ENCODE measurements at places on chromosomes 16 and 17.

DNA sequence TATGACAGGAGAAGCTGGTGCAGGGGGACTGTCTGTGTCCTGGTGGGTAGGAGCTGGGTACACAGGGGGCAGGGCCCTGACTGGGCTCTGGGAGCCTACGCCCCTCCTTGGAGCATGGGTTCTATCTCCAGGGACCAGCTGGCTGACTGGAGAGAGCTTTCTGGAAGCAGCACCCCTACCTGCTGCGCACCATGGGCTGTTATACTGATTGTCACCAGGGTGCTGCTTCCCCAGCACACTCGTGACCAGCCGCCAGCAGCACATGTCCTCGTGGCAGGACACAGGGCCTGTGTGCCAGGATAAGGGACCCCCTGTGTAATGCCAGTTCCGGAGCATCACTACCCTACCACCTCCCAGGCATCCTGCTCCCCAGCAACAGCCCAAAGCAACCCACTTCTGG, 106.0 kb downstream of the AMFR start:
- DNase-seq, result no peak

DNA sequence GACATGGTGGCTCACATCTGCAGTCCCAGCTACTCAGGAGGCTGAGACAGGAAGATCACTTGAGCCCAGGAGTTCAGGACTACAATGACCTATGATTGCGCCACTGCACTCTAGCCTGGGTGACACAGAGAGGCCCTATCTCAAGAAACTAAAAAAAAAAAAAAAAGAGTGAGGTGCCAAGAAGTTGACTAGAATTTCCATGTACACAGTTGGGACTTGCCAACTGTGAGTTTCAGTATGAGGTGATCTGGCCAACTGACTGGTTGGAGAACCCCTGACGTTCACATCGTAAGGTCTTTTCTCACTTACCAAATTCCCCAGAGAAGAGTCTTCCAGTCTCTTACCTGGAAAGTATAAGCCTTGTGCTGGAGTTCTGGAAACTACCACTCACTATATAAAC, 3.1 kb upstream of the MED11 start:
- no peak for DNase-seq

GRCh38 chr17:34146440-34147043, 108.5 kb upstream of the CCL2 start:
- peak; percentile 20 for DNase-seq

GRCh38 chr17:4499431-4500190, 930 bp downstream of the SPNS2 start:
- peak; percentile 30 for DNase-seq

GRCh38 chr17:36941265-36942010, 4.2 kb downstream of the LHX1 start:
- DNase-seq, result no peak

- DNase-seq, result no peak
Observed at GRCh38 chr16:676913-677312, 1.4 kb downstream of the RHBDL1 start.

DNA sequence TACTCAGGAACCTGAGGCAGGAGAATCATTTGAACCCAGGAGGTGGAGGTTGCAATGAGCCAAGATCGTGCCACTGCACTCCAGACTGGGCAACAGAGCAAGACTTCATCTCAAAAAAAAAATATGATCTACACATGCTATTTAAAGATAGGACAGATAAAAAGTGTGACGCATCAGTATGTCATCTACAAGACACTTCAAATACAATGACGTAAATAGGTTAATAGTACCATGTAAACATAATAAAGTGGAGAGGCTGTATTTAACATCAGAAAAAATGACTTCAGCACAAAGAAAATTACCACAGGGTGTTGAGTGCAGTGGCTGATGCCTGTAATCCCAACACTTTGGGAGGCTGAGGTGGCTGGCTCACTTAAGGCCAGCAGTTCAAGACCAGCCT, 20.2 kb downstream of the ZNF778 start:
- no peak for DNase-seq

GRCh38 chr16:65042438-65043365, 79.2 kb downstream of the CDH11 start:
- DNase-seq, result no peak

DNA sequence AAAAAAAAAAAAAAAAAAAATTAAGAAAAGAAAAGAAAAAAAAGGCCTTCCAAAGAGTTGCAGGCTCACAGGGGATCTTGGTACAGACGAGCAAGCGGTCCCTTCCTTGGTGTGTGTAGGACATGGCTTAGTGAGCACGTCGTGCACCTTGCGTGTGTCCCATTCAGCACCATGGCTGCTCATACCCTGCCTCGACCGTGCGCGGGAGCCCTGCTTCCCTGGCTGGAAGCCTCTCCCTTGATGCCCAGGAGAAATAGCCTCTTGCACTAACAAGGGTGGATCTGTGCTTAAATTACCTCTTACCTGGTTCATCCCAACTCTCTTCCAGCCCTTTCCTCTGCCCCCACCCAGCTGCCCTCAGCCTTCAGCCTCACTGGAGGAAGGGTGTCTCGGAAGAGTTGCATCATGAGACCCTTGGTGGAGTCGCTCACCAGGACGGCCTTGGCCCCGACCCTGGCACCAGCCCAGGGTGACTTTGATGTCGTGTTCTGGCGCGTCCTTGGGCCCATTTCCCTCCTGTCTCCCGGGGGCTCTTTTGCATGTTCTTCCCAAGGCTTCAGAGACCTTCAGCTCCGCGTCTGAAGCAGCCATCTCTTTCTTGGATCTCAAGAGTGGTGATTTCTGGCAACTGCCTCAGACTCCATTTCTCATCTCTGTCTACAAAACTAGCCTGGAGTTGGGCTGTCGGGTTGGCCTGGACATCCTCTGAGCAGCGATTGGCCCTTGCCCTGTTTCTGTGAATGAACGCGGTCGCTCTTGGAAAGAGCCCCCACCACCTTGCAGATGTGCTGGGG, 127.2 kb downstream of the CMIP start:
- DNase-seq, result no peak

DNA sequence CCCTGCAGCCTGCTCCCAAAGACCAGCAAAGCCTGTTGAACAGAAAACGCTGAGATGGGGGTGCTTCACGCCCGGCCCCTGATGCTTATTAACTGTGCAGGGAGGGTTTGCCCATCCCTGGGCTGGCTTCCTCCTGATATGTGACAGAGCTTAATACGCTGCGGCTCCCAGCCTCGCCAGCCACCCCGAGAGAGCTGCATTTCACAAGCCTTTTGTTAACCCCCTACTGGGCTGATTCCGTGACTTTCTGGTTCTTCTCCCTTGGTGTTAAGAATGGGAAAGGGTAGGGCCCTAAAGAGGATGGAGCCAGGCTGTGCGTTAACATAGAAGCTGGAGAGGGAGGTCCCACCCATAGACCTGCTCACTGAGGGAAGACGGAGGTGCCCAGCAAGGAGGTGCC, 211.8 kb downstream of the ENGASE start:
- DNase-seq, result no peak

- no peak for DNase-seq
Observed at GRCh38 chr17:80796430-80796861, 195.2 kb upstream of the CHMP6 start.

DNA sequence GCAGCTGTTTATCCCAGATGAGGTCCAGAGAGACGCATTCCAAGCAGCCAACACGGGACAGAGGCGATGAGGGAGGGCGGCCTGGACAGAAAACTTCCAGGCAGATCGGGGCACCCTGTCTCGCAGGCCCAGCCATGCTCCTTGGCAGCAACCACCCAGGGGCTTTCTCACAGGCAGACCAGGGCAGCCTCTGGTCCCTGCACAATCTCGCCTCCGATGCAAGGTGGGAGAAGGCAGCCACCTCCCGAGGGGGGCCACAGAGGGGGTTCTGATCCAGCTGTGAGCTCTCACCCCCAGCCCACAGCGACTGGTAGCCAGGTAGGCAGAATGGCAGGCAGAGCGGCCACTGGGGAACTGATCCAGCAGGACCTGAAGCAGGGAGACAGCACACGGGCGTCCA, 48.7 kb downstream of the LMF1 start:
- no peak for DNase-seq

- DNase-seq, result no peak
Observed at GRCh38 chr16:46862555-46863447, 21.4 kb upstream of the GPT2 start.

- DNase-seq, result no peak
Observed at GRCh38 chr16:10200637-10201586, 18.7 kb upstream of the GRIN2A start.

DNA sequence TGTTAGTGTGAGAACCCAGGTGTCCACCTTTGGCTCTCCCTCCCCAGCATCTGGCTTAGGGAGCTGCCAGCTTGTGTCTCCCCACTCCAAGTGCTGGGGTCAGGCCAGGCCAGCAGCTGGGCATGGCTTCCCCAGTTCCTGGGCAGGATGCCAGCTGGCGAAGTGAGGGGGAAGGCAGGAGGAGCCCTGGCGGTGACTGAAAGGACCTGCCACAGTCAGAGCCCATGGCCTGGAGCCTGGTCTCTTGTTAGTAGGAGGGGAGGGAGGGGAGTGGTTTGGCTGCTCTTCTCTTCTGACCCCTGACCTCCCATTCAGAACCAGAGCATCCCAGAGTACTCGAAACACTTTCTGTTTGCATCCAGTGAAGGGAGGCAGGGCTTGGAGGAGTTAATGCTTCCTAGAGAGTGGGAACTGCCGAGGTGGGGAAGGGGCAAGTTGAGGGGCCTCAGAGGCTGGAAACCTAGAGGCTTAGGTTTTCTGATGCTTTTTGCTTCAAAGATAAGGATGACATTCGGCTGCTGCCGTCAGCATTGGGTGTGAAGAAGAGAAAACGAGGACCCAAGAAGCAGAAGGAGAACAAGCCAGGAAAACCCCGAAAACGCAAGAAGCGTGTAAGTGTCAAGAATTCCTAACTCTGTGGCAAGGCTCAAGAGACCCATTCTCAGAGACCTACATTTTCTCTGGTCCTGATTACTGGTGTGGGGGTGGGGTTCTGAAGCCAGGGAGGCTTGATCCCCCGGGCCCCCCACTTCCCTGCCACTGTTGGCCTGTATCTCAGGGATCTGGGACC, 772 bp downstream of the CHD3 start:
- no peak for DNase-seq

DNA sequence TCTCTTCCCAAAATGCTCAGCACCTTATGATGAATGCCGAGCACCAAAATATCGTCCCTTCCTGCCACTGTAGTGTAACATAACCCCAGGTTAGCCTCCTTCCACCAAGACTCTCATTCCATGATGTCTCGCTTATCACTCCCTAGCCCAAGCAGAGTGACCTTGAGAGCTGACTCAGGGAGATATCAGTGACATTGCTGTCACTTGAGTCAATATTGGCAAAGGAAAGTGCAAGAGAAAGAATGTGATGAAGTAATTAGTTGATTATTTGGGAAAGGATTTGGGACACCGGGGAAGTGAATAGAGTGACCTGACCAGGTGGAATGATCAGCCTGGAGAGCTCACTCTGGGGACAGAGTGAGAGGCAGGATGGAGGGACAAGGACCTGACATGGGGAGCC, 2.6 kb upstream of the ANKFN1 start:
- DNase-seq, result no peak

DNA sequence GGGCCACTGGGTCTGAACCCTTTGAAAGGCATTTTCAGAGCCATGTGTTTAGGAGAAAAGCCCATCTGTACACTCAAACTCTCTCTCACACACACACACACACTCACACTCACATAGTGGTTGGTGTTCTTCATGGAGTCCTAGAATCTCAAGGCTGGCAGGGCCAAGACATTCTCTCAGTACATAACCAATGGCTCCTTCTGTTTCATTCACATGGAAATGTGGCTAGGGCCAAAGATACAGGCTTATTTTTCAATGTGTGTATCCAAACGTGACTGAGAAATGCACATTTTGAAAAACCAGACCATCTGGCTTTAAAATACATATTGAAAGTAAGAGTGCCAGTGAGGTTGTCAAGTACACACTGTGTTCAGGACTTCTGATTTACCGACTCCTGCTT, 59.0 kb upstream of the SALL1 start:
- no peak for DNase-seq

DNA sequence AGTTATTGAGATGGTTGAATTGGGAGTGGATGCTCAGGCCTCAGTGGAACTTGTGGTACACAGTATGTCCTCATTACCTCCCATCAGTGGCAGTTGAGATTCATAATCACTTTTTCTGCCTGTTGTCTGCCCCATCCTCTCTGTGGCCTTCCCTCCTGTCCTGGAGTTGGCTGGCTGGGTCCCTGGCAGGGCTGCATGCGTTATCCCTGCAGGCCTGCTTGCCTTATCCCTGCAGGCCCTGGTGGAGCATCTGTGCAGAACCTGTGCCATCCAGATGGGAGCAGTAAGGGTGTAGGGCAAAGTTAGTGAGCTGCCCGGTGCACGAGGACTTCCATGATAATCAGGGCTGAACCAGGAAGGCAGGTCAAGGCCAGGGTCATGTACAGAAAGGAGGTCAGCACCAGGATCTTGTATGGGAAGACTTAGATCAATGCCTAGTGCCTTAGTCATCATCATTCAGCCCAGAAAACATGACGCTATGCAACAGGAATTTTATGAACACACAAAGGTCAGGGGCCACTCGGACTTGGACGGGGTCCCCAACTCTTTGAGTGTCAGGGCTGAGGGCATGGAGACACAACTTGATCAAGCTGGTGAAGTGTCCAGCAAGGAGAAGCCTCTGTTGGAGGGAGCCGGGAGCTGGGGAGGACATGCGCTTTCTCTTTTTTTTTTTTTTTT, 47.2 kb downstream of the ABCC1 start:
- no peak for DNase-seq

GRCh38 chr17:80011989-80012555, 23.6 kb downstream of the TBC1D16 start:
- DNase-seq, result no peak

GRCh38 chr17:34826332-34826731, 134.9 kb downstream of the CCT6B start:
- DNase-seq, result no peak

Measured in stimulated activated CD4-positive, alpha-beta T cell treated with anti-CD3 and anti-CD28 coated beads, Interleukin-12 subunit alpha, Interleukin-12 subunit beta, amount 100 ng/mL, for 4 hours (primary cell).